Left hindlimb (tissue), 1 donor: ENCODE measurements at places on chromosomes 12 and 14.

DNA sequence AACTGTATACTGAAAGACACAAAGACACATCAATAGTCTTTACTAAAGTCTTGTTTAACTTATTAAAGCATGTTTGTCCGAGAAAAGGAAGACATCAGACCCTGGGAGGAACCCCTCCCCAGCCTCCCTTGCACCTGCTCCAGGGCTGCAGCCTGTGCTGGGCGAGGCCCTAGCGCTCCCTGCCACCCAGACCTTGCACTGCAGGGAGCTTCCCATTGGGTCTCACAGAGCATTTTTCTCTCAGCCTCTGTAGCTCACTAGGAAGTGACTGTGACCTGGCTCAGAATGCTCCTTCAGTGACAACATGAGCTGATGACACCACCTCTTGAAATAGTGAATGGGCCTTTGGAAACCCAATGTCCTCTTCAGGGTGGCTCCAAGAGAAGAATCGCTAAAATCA lies 461.2 kb downstream of the TMEM121 start:
- no peak for DNase-seq

- DNase-seq, result no peak
Measured at GRCh38 chr14:20262642-20263128, 23.6 kb downstream of the OR11H4 start.

DNA sequence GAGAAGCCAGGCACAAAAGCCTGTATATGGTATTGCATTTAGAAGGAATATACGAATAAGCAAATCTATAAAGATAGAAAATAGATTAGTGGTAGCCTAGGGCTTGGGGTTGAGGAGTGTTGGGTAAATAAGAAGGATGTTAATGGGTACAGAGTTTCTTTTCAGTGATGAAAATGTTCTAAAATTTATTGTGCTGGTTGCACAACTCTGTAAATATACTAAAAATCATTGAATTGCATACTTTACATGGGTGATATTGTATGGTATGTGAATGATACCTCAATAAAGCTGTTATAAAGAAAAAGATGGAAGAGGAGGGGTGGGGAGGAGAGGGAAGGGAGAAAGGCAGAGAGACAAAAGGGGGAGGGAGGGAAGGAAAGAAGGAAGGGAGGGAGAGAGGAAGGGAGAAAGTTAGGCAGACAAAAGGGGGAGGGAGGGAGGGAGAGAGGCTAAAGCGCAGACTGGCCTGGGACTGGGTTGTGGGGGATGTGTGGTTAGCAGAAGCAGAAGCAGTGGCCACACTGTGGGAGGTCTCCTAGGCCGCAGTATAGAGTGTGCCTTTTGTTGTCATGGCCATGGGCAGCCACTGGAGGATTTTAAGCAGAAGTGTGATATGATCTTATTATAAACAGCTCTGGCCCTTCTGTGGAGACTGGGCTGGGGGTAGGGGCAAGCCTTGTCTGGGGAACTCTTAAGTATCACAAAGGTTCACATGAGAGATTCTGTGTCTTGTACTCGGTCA lies 73.6 kb upstream of the ELK3 start:
- peak; percentile 40 for DNase-seq

- DNase-seq, result no peak
Measured at GRCh38 chr12:89673603-89674002, 35.0 kb downstream of the ATP2B1 start.

GRCh38 chr12:107130830-107131611 lies 37.7 kb upstream of the CRY1 start:
- no peak for DNase-seq

GRCh38 chr14:102081231-102082080 lies 5.4 kb downstream of the HSP90AA1 start:
- DNase-seq, result no peak

GRCh38 chr12:65902500-65902899 lies 78.2 kb downstream of the HMGA2 start:
- DNase-seq, result no peak

- no peak for DNase-seq
Measured at GRCh38 chr12:107560165-107560898, 125.3 kb upstream of the PWP1 start.

- DNase-seq, result no peak
Measured at GRCh38 chr14:86942936-86943335, 1050.0 kb downstream of the GALC start.

DNA sequence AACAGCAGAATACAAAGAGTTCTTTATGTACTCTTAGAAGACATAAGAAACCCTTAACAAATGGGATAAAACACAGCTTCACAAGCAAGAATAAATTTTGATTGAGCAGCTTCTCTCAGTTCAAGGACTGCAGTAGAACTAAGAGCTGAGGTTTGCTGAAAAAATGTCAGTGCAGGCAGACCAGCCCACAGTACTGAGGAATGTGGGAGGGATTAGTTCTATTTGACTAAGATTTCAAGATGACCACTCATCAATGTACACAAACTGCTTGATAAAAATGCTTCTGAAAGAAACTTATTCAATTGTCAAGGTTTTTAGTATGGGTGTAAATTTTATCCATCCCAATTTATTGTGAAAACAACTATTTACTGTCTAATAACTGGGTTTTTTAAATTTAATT lies 138.4 kb downstream of the SEC23A start:
- no peak for DNase-seq

DNA sequence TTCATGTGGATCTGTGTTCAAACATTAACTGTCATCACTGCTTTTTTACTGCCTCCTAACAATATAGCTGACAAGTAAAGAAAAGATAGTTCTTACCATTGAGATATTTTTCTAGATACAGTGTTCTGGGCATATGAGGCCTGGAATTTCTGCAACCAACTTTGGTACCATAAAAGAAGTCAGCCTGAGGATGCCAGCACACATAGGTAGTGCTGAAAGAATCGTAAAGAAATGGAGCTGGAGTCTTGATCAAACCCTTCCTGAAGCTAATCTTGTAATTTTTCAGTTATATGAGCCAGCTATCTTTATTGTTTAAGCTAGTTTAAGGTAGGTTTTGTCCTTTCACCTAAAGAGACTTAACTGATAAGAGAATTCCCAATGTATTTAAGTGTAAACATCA lies 11.3 kb downstream of the ERG28 start:
- DNase-seq, result no peak

DNA sequence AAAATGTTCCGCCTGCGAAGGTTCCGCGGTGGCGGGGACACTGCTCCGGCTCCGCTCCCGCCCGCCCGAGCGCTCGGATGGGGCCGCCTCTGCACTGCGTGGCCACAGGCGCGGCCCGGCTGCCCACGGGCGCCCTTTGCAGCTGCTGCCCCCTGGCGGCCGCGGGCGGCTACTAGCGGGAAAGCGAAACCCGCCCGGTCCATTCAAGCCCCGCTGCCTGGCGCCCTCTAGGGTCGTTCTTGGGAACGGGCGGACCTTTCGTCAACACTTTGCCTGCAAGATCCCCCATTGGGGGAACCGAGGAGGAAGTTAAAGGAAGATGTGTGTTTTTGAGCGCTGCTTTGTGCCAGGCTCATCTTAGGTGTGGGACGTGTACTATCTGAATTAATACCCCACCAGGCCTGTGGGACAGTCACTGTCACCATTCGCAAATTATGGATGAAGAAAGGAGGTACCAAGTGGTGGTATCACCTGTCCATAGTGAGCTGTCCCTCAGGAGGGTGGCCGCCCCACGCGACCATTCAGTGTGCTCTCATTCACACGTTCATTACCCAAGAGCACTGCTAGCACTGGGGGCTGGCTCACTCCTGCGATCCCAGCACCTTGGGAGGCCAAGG lies 19.4 kb downstream of the GPR132 start:
- peak; percentile 91 for DNase-seq

DNA sequence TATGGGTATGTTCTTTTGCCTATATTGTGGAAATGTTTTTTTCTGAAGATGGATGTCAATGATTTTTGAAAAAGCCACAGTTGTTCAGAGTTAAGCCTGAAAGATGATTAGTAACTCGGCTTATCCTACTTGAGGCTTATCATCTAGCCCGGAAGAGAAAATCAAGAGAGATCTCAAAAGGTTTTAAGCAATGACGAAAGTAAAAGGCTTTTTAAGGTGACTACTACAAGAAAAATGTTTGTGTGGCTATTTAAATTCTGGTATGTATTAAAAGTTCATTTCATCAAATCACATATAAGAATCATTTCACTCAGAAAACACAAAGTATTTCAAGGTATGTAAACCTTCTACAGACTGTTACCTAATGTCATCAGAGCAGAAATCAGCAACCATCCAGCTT lies 40.2 kb downstream of the HEATR5A start:
- DNase-seq, result no peak

- DNase-seq, result no peak
Measured at GRCh38 chr12:30169839-30170591, 386.3 kb upstream of the TMTC1 start.

GRCh38 chr14:52730709-52731111 lies 744 bp downstream of the STYX start:
- no peak for DNase-seq

GRCh38 chr14:102279282-102279681 lies 25.7 kb downstream of the MOK start:
- no peak for DNase-seq

GRCh38 chr14:94175747-94176146 lies 1.6 kb downstream of the PPP4R4 start:
- no peak for DNase-seq

DNA sequence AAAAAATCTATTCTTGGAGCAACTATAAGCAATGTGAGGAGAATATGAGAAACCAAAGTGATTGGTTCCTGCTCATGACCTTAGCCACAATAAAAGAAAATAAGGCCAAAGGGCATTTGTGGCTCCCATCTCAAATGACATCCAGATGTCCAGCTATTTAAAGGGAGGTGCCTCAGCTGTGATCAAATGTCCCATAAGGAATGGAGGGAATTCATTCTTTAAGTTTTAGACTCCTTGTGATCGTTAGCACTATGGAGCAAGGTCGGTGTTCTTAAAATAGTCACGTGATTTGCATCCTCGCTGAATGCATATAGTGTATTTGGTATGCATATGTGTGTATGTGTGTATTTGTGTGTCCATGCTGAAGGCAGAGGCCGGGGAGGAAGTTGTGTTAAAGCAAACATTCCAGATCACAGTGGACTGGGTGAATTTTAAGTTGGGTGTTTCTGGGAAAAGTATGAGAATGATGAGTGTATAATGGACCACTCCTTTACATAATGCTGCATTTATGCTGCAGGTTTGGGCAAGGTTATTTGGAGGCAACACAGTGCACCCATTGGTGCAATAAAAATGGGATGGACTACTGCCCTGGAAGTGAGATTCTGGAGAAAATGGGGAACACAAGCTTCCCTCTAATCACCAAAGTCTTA lies 5.6 kb upstream of the E2F7 start:
- no peak for DNase-seq

DNA sequence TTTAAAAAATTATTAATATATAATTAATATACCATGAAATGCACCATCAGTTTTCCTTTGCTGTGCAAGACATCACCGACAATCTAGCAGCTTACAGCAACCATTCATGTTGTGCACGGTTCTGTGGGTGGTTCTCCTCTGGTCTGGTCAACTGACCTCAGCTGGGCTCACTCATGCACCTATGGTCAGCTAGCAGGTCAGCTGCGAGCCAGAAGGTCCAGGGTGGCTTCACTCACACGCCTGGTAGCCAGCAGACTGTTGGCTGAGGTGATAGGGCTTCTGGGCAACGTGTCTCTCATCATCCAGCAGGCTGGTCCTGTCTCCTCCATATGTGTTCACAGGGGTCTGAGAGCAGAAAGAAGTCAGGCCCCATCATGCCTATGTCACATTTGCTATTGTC lies 210.4 kb downstream of the KIF26A start:
- no peak for DNase-seq

DNA sequence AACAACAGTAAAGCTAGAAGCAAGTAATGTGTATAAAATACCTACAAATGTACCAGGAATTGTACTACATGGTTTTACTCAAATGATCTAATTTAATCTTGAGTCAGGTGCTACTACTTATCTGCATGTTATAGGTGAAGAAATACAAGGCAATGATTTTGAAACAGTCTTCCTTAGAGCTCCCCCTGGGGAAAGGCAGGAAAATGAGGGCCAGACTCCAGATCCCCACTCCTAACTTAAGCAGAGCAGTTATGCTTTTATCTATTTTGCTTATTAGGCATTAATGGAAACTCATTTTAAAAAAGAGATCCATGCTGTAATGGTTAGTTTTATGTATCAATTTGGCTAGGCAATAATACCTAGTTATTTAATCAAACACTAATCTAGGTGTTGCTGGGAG lies 109.3 kb upstream of the CPSF6 start:
- no peak for DNase-seq

DNA sequence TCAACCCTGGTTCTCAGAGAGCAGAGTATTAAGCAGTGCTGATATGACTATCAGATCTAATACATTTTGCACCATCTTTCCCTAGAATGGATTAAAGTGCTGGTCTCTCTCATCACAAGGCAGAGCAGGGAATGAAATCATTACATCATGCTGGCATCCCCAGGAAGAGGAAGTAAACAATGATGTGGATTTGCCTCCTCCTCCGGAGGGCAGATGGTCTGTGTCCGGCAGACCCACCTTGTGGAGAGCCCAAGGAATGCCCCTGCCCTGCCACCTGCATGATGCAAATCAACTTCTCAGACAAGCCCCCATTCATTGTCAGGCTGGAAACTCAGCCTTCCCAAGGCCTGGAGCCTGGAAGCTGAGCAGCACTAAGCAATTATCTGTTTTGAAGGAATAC lies 1149.1 kb downstream of the VRK1 start:
- DNase-seq, result no peak

GRCh38 chr12:112973818-112974231 lies 4.5 kb upstream of the OAS2 start:
- no peak for DNase-seq

- DNase-seq, result peak; percentile 30
Measured at GRCh38 chr14:95480109-95480886, 36.2 kb downstream of the SYNE3 start.

- DNase-seq, result no peak
Measured at GRCh38 chr14:103973354-103973753, 31.0 kb upstream of the RD3L start.

DNA sequence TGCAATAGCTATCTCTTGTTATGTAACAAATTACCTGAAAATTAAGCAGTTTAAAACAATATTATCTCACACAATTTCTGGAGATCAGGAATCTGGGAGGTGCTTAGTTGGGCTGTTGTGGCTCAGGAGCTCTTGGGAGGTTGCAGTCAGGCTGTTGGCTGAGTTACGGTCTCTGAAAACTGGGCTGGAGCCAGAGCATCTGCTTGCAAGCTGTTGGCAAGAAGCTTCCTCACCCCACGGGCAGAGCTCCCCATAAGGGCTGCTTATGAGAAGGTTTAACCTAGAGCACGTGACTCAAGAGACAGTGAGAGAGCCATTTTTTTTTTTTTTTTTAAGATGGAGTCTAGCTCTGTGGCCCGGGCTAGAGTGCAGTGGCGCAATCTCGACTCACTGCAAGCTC lies 346.8 kb downstream of the ATP23 start:
- peak; percentile 47 for DNase-seq

- no peak for DNase-seq
Measured at GRCh38 chr12:129566800-129567199, 337.0 kb downstream of the TMEM132D start.
